Right ventricle myocardium inferior (tissue), 1 donor: ENCODE measurements at places on chromosomes 5 and 9. TPM values are rescaled to one million over a fixed set of nuclear protein-coding genes. Genes with fewer than 3 reads are reported as not detected.

The DNAJC25 gene
- total RNA-seq, result 5.4 TPM

The RALGPS1 gene
- total RNA-seq, result 15.3 TPM

The VAV2 gene
- total RNA-seq, result 7.6 TPM

The SHB gene
- 14.7 TPM for total RNA-seq

DNA sequence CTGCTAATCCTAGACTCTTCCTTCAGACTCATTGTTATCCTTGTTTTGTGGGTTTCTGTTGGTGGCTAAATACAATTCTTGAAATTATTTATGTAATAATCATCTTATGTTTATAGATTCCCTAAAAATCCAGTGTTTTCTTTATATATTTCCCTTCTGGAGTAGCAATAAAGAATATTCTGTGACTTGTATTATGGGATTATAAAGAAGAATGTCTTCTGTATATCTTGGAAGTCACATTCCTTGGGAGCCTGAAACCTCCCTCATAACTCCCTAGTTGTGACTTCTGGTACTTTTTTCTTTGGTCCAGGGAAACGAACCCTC is 356.1 kb downstream of the TMEM167A start:
- no peak for DNase-seq

DNA sequence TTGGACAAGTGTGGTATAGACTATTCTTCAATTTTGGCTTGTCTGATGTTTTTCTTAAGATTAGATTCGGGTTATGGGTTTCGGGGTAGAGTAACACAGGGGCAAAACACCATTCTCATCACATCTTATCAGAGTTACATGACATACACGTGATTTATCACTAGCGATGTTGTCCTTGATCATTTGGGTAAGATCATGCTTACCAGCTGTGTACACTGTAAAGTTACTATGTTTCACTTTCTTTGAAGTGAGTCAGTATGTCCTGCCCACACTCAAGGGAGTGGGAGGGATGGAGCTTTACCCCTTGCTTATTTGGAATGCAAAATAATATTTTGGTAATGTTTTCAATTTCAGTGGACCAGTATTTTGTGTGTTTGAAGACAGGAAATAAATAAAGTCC is 101.8 kb upstream of the TAF11L2 start:
- DNase-seq, result no peak

GRCh38 chr9:104775574-104775936 is 11.6 kb downstream of the NIPSNAP3B start:
- DNase-seq, result no peak

DNA sequence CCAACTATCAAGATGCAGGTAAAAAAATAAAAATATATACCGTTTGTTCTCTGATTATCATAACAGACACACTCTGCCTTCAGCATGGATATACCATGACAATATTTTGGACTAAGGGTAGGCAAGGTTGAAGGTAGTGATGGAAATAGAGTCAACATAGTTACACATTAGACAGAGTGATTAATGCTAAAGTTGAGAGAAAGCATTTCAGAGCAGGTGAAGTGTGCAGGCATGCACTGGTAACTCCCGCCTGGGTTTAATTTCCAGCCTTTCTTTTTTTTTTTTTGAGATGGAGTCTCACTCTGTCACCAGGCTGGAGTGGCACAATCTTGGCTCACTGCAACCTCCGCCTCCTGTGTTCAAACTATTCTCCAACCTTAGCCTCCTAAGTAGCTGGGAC is 458.5 kb downstream of the TLR4 start:
- no peak for DNase-seq

GRCh38 chr5:79832911-79833310 is 143.3 kb downstream of the CMYA5 start:
- no peak for DNase-seq

DNA sequence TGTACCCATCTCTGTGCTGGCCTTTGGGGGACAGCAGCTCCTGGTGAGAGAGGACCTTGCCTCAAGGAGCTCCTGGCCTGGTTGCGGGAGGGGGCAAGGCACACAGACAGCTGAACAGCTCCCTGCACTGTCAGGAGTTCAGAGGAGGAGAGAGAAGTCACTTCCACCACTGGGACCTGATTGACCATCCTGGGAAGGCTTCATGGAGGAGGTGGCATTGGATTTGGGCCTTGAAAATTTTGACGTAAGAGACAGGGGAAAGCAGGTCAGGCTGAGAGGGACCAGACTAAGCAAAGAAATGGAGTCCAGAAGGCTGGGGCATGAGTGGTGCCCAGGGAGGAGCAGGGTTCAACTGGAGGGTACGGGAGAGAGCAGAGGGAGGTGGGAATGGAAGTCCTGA is 20.3 kb upstream of the DAB2IP start:
- no peak for DNase-seq

DNA sequence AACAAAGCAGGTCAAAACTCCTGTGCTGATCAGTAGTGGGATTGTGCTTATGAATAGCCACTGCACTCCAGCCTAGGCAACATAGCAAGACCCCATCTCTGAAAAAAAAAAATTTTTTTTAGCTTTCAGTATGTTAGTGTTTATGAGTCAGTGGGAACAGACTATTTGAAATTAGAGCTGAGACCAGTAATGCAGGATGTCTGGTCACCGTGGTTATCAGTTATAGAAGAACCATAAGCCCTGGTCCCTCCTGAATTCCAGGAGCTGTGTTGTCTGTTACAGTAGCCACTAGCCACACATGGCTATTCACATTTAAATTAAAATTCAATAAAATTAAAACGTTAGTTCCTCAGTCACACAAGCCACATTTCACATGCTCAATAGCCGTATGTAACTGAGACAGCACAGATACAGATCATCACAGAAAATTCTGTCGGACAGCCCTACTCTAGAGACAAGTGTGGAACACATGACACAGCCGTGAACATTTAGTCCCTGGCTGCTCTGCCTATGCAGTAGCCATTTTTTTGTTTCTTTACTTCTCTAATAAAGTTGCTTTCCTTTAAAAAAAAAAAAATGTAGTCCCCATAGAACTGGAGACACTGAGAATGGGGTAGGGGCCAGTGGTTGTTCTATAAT is 96.1 kb upstream of the SAP30L start:
- no peak for DNase-seq

- DNase-seq, result no peak
Observed at GRCh38 chr9:99389087-99390033, 167.3 kb downstream of the SEC61B start.

GRCh38 chr9:750249-750967 is 91.1 kb upstream of the DMRT1 start:
- DNase-seq, result no peak

- no peak for DNase-seq
Observed at GRCh38 chr5:164359260-164360255, 854.1 kb downstream of the MAT2B start.

GRCh38 chr9:94630833-94631232 is 8.5 kb downstream of the FBP1 start:
- DNase-seq, result no peak

- DNase-seq, result no peak
Observed at GRCh38 chr9:84932915-84933527, 263.5 kb downstream of the NTRK2 start.

DNA sequence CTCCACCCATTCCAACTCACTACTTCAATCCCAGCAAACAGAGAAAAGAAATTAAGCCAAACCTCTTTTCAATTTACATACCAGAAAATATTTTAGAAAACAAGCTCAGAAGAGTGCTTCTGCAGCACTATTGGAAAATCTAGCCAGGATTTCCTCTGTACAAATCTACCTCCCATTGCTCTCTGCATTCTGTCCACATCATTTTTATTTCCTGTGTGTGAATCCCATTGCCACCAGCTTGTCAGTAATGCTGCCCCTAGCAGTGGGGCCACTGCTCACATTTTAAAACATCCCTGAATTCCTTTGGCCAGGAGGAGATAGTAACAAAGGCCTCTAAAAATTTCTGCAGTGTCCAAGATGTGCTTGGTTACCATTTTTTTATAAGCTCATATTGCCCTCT is 232.5 kb downstream of the ARRDC3 start:
- no peak for DNase-seq

GRCh38 chr5:81315336-81315735 is 13.9 kb downstream of the ZCCHC9 start:
- DNase-seq, result no peak

DNA sequence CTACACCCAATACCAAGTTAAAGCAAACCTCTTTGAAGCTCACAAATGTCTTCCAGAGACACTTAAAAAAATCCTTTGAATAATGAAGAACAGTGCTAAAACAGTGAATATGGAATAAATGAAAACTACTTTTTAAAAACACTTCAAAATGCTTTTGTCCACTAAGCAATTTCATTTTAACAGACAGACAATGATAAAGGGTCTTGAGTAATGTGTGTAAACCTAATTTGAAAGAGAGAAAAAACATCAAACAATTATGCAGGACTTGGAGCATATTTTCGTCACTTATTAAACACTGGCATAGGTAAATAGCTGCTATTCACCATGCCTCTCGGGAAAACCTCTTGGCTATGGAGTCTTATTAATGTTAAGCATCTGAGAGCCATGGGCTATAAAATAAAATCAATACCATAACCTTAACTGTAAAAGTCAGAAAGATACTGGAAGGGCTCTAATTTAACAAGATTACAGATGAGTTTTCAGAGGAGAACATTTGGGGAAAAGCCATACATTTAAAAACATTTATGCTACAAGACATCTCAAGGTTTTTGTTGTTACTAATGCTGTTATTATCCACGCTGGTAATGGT is 177.8 kb downstream of the NFIB start:
- DNase-seq, result no peak
